ENCODE measurements at places on chromosomes 3 and 15. TPM values are rescaled to one million over a fixed set of nuclear protein-coding genes. Genes with fewer than 3 reads are reported as not detected.

ATP8B4 gene
- total RNA-seq: 11.4 TPM

- no peak for DNase-seq
- H3K4me1 ChIP-seq: no peaks in the 10 kb centered on the region
- H3K27ac ChIP-seq: no peak overlapping the region
- H3K27me3 ChIP-seq: no peaks in the 10 kb centered on the region
Observed at GRCh38 chr15:59256482-59256881, 49.8 kb downstream of the LDHAL6B start.

DLL4 gene
- not detected for total RNA-seq

GRCh38 chr3:157101486-157101885 is 58.5 kb downstream of the CCNL1 start:
- no peak overlapping the region for H3K4me3 ChIP-seq
- H3K4me1 ChIP-seq: peaks cover 26% of the 10 kb centered on the region
- no peak for DNase-seq
- no peak overlapping the region for H3K27ac ChIP-seq

ECT2 gene
- 43.4 TPM for total RNA-seq

FILIP1L gene
- 45.0 TPM for total RNA-seq

CPB1 gene
- not detected for total RNA-seq

DNA sequence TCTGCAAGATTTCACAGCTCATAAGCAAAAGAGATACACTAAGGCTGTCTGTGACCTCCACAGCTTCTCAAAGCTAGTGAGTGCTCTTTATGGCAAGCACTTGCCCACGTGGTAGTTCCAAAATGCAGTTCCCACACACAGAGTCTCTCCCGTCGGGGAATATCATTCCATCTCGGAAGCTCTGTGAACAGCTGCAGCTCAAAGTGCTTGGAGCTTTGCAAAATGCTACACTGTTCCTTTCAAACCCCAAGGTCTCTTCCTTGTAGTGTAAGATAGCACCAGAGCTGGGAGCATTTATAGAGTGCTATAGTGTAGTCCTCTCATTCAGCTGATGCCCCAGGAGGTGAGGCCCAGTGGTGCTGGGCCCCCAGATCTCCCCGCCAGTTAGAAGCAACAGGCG is 36.1 kb downstream of the ST6GAL1 start:
- H3K36me3 ChIP-seq: no peaks in the 10 kb centered on the region
- H3K27ac ChIP-seq: no peak overlapping the region
- H3K27me3 ChIP-seq: peaks cover 31% of the 10 kb centered on the region
- no peak overlapping the region for H3K4me3 ChIP-seq
- DNase-seq: no peak

- no peaks in the 10 kb centered on the region for H3K27me3 ChIP-seq
- peak; percentile 17 for DNase-seq
- H3K4me3 ChIP-seq: no peak overlapping the region
- H3K4me1 ChIP-seq: no peaks in the 10 kb centered on the region
Observed at GRCh38 chr3:43478118-43478785, 143.6 kb downstream of the ANO10 start.

- no peak overlapping the region for H3K27ac ChIP-seq
- no peaks in the 10 kb centered on the region for H3K36me3 ChIP-seq
- peak; percentile 6 for DNase-seq
- no peaks in the 10 kb centered on the region for H3K27me3 ChIP-seq
- no peak overlapping the region for H3K4me3 ChIP-seq
- H3K4me1 ChIP-seq: no peaks in the 10 kb centered on the region
Observed at GRCh38 chr3:183359036-183359435, 69.4 kb downstream of the MCF2L2 start.

ANKRD34C gene
- not detected for total RNA-seq

GRCh38 chr3:154176036-154176435 is 54.8 kb downstream of the ARHGEF26 start:
- H3K4me1 ChIP-seq: no peaks in the 10 kb centered on the region
- H3K36me3 ChIP-seq: no peaks in the 10 kb centered on the region
- H3K27ac ChIP-seq: no peak overlapping the region
- no peaks in the 10 kb centered on the region for H3K27me3 ChIP-seq
- DNase-seq: no peak
- H3K4me3 ChIP-seq: no peak overlapping the region

DNA sequence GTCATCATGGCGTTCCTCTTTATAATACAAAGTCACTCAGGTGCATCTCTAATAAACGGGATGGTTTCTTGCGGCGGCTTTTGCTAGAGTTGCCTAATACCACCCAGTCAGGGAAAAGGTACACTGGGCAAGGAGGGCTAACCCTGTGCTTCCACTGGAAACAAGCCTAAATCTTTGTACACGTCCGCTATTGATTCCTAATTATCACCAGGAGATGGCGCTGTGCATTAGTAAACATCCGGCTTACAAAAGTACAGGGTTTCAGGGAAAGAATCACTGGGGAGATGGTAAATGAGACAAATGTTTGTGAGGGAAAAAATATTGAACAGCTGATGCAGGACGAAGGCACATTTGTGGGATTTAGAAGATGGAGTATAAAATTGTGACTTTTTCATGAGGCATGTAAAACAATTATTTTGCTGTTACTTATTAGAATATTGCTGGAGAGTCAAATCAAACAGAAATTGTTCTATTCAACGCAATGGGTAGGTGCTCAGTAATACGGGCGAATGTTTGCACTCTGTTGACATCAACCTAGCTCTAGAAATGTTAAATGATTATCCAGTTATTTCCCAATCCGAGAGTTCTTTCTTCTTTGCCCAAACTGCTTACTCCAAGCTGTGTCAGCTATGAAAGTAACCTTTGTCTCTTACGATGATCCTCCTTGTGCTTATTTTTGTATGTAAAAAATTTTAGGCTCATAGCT is 50.6 kb downstream of the GMNC start:
- H3K27ac ChIP-seq: no peak overlapping the region
- peak overlapping the region; percentile 66 for H3K4me3 ChIP-seq
- no peaks in the 10 kb centered on the region for H3K36me3 ChIP-seq
- H3K4me1 ChIP-seq: no peaks in the 10 kb centered on the region
- peak; percentile 79 for DNase-seq
- no peaks in the 10 kb centered on the region for H3K27me3 ChIP-seq

RTP1 gene
- total RNA-seq: not detected

DNA sequence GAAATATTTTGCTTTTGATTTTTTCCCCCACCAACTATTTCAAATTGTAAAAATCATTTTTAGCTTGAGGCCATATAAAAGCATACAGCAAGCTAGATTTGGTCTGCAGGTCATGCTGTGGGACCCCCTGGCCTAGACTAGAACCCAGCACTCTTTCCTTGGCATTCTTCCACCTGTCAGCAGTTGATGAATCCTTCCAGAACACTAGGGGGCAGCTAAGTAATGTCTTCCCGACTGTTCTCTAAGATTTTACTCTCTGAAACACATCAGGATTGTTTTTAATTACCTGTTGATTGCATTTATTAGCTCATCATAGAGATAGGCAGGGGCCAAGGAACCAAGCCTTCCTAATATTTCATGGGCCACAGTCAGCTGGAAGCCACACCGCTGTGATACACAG is 174.5 kb downstream of the CACNA1D start:
- DNase-seq: peak; percentile 52
- H3K4me1 ChIP-seq: no peaks in the 10 kb centered on the region
- H3K36me3 ChIP-seq: no peaks in the 10 kb centered on the region
- no peak overlapping the region for H3K4me3 ChIP-seq
- peaks cover 26% of the 10 kb centered on the region for H3K27me3 ChIP-seq

GRCh38 chr15:60026555-60026954 is 22.4 kb downstream of the FOXB1 start:
- no peak overlapping the region for H3K27ac ChIP-seq
- H3K4me3 ChIP-seq: no peak overlapping the region
- H3K27me3 ChIP-seq: peaks cover 11% of the 10 kb centered on the region
- no peaks in the 10 kb centered on the region for H3K4me1 ChIP-seq
- no peaks in the 10 kb centered on the region for H3K36me3 ChIP-seq

GRCh38 chr15:47819158-47819557 is 101.9 kb downstream of the SEMA6D start:
- H3K36me3 ChIP-seq: no peaks in the 10 kb centered on the region
- no peak overlapping the region for H3K27ac ChIP-seq
- no peaks in the 10 kb centered on the region for H3K27me3 ChIP-seq
- no peaks in the 10 kb centered on the region for H3K4me1 ChIP-seq
- DNase-seq: no peak
- no peak overlapping the region for H3K4me3 ChIP-seq

- no peak for DNase-seq
- H3K27ac ChIP-seq: no peak overlapping the region
- no peaks in the 10 kb centered on the region for H3K4me1 ChIP-seq
Observed at GRCh38 chr3:122019493-122019892, 2.6 kb downstream of the ILDR1 start.

DNA sequence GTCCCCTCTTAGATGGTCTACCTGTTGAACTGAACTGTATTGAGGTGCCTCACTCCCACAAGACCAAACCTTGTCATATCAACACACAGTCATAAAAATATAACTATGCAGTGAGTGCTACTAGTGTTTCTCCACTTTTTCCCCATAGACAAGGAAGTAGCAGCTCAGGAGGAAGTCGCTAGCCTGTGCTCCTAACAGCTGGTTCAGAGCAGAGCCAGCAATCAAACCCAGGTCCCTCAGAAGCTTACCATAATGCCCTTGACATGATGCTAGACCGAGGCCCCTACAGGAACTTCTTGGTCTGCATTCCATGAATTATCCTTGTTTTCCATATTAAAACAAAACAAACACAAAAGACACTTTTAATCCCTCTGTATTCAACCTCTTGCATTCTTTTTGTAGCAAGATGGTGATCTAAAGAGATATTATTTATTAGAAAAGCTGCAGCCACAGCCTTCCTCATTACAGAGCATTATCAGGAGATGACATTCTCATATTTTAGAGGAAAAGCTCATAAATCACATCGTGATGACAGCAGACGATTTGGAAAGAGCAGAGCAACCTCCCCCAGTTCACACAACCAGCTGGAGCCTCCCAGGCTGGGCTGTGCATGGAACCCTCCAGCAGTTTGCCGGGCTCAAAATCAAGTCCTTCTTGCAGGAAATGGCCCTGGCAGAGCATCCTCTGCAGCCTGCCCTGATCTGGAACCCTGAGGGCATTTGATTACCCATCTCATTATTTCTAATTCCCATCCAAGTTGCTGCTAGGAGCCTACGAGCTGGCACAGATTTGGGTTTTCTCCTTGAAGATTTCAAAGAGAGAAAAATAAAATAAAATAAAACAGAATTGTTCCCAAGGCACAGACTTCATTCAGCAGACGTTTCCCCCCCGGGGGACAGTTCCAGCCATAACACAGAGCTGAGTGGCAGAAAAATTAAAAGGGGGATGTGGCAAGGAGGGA is 118.8 kb downstream of the SRGAP3 start:
- H3K4me3 ChIP-seq: no peak overlapping the region
- no peaks in the 10 kb centered on the region for H3K36me3 ChIP-seq
- no peaks in the 10 kb centered on the region for H3K27me3 ChIP-seq
- no peak for DNase-seq
- H3K4me1 ChIP-seq: no peaks in the 10 kb centered on the region

MESP2 gene
- not detected for total RNA-seq

MLF1 gene
- total RNA-seq: 13.4 TPM

KCNMB3 gene
- total RNA-seq: 0.38 TPM

- H3K4me3 ChIP-seq: no peak overlapping the region
- peaks cover 10% of the 10 kb centered on the region for H3K4me1 ChIP-seq
- H3K36me3 ChIP-seq: no peaks in the 10 kb centered on the region
- DNase-seq: peak; percentile 74
- peaks cover 18% of the 10 kb centered on the region for H3K27me3 ChIP-seq
Observed at GRCh38 chr3:46209746-46210470, 1.8 kb upstream of the CCR1 start.

DNA sequence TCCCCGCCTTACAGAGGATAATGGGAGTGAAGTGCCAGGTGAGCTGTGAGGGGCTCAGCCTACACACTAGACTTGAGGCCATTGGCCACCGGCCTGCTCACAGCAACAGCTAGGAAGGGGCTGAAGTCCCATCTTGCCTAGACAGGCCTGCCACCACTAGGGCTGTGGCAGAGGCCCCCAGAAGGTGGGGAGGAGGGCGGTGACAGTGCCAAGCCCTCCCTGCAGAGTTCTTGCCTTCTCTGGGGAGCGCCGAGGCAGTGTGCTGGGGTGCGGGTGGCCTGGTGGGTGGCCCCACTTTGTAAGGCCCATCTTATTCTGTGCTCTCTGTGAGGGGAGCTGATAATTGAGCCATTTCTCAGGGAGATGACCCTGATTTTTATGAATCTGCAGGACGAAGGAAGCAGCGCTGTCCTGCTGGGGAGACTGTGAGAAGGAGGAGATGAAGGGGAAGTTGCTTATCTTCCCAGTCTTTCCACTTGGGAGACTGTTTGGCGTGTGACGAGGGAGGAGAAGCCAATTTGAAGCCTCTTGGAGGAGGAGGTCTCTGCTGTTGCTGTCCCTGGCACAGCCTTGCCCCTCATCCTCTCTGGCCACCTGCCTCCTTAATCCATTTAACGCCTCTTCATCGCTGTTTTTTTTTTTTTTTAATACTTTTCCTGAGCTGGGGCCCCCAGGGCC is 104.3 kb downstream of the LINGO1 start:
- no peaks in the 10 kb centered on the region for H3K4me1 ChIP-seq
- H3K36me3 ChIP-seq: no peaks in the 10 kb centered on the region
- H3K4me3 ChIP-seq: no peak overlapping the region
- no peak overlapping the region for H3K27ac ChIP-seq

ZNF660 gene
- total RNA-seq: 0.76 TPM

DNA sequence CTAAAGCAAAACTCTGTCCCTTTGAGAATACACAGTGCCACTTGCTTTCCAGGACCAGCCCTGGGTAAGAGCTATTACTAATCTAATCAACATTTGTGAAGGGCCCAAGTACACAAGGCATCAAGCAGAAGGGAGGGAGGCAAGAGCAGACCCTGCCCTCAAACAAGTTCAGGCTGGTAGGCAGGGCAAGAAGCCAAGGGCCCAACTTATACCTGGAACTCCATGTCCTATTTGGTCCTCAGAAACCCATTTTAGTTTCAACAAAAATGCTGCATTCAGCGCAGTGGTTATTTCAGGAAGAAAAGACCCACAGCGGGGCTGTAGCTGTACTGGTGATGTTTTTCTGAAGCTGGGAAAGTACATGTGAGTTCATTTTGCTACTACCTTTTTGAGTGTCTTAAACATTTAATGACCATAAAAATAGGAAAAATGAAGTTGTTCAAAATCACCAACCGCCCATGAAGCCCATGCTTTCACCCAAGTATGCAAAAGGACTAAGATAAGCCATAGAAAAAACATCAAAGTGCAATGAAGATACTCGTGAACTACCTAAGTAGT is 2.8 kb downstream of the RPS17 start:
- peaks cover 25% of the 10 kb centered on the region for H3K36me3 ChIP-seq
- H3K27me3 ChIP-seq: no peaks in the 10 kb centered on the region
- peak; percentile 2 for DNase-seq
- H3K4me3 ChIP-seq: peak overlapping the region; percentile 94
- H3K27ac ChIP-seq: peak overlapping the region; percentile 22

DNA sequence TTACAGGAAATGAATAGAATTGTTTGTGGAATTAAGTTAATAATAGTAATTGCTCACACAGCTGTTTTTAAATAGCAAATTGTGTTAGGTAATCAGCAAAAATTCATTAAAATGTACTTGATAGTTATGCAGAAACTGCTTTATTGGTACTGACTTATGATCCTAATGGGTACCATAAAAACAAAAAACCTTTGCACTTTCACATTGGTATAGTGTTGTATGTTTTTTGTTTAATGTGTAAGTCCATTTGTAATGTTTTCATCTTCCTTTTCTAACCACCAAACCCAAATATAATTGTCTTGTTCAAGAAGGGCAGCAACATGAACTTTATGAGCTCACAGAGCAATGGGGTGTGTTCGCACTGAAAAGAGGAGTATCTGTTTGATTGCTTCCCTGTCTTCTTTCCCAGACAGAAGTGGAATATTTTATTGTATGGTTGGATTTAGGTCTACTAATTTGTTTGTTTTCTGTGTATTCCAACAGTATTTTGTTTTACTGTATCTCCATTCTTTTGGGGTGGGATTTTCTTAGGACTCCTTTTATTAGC is 135.8 kb downstream of the TCF12 start:
- DNase-seq: no peak
- H3K27me3 ChIP-seq: no peaks in the 10 kb centered on the region
- peaks cover 38% of the 10 kb centered on the region for H3K4me1 ChIP-seq
